HCT116 (cell line): ENCODE measurements at places on chromosomes 2 and 18.

DNA sequence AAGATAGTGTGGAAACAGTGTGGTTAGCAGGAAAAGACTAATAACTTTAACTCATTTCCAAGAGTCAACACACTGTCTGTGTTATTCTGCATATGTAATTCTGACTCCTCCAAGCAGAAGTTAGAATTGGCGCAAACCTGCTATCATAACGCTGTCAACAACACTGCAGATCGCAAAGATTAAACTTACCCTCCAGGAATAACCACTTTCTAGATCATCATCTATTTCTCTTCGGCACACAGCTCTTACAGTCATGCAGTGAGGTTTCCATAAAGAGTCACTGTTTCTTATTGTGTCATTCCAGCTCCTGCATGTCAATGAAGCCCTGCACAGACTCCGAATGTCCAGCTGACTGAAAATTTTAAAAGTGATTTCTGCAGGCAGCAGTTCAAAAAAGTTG is 2.4 kb downstream of the FBXO48 start:
- DNase-seq = no peak

DNA sequence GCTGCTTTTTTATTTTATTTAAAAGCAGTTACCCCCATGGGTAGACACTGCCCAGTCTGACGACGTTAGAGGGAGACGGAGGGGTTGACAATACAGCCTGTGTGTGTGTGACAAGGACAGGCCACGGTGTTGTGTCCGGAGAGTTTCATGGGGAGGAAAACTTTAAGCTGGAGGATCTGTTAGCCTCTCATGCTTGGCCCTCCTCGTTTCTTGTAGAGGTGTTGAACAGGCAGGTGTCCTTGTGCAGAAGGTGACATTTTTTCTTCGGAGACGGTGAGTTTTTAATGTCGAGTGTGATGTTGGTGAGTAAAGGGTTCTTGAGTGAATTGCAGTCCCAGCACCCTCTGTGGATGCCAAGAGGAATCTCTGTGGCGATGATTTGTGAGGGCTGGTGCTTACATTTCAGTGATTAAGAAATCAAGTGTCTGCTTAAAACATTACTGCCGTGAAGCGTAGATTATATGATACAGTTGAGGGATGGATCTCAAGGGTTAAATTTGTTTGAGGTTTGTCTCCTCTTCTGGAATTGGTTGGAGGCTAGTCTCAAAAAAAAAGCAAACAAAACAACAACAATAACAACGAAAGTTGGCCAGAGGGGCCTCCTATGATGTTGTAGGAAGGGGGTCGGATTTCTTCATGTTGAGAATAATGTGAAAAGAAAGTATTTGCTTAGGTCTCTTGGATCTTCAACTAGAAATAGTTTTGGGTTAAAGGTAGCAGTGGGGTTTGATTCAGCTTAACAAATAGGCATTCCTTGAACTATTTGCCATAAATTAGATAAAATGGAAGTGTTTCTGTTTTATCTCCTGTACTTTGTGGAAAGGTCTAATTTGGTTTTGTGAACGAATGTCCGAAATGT is 1.6 kb downstream of the NCOA1 start:
- DNase-seq = no peak

GRCh38 chr18:48123941-48124340 is 193.5 kb upstream of the SMAD2 start:
- DNase-seq = no peak

GRCh38 chr18:69631281-69631680 is 230.6 kb downstream of the DOK6 start:
- no peak for DNase-seq

- DNase-seq = no peak
Observed at GRCh38 chr2:109472331-109472959, 141.3 kb downstream of the SEPTIN10 start.

- DNase-seq = no peak
Observed at GRCh38 chr2:174444761-174445160, 42.1 kb downstream of the GPR155 start.

GRCh38 chr18:76265497-76266235 is 229.4 kb downstream of the ZNF516 start:
- DNase-seq = no peak

DNA sequence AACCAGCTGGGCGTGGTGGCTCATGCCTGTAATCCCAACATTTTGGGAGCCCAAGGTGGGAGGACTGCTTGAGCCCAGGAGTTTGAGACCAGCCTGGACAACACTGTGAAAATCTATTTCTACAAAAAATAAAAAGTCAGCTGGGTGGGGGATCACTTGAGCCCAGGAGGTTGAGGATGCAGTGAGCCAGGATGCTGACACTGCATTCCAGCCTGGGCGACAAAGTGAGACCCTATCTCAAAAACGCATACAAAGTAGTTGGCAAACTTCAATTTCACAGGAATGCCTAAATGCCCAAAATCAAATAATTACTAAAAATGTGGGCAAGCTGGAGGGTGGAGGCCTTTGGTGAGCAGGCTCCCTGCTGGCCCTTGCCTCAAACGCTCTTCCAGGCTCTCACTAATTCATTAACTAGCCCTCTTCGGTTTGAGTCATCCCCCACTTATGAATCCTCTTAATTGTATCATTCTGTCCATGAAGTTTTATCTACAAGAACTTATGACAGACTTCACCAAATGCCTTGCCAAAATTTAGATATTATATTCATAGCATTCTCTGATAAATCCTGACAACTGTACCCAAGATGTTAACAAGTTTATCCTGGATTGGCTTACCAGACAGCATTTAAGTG is 68.7 kb upstream of the ZFP36L2 start:
- DNase-seq = no peak

DNA sequence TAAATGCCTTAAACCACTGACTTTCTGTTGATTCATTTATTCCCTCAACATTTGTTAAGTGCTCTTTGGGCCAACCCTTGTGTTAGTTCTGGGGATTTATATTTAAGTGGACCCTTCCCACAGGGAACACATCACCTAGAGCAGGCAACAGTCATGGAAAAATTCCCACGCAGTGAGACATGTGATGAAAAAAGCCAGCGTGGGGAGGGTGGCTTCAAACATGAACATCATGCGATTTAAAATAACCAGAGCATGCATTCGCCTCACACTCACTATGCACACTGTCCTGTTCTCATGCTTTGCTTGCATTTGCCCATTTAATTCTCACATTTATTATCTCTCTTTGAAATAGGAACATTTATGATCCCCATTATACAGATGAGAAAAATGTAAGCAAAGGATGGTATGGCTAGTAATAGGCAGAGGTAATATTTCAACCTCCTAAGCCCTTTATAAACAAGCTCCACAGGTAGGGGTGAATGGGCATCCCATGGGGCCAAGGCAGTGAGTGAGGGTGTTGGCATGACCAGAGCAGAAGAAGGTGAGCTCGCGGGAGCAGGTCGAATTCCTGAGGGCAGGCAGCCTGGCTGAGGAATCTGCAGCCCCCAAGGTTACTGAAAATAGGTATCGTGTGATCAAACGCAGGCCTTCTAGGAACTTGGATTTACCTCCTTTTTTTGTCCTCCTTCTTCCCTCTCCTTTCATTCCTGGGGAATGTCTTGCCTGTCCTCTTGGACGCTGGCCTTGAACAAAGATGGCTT is 297.8 kb downstream of the MYCN start:
- DNase-seq = no peak

- DNase-seq = no peak
Observed at GRCh38 chr2:37837628-37838328, 87.3 kb upstream of the RMDN2 start.

- DNase-seq = no peak
Observed at GRCh38 chr2:199603721-199604291, 146.1 kb upstream of the SATB2 start.

GRCh38 chr2:2112416-2113105 is 218.5 kb downstream of the MYT1L start:
- no peak for DNase-seq

DNA sequence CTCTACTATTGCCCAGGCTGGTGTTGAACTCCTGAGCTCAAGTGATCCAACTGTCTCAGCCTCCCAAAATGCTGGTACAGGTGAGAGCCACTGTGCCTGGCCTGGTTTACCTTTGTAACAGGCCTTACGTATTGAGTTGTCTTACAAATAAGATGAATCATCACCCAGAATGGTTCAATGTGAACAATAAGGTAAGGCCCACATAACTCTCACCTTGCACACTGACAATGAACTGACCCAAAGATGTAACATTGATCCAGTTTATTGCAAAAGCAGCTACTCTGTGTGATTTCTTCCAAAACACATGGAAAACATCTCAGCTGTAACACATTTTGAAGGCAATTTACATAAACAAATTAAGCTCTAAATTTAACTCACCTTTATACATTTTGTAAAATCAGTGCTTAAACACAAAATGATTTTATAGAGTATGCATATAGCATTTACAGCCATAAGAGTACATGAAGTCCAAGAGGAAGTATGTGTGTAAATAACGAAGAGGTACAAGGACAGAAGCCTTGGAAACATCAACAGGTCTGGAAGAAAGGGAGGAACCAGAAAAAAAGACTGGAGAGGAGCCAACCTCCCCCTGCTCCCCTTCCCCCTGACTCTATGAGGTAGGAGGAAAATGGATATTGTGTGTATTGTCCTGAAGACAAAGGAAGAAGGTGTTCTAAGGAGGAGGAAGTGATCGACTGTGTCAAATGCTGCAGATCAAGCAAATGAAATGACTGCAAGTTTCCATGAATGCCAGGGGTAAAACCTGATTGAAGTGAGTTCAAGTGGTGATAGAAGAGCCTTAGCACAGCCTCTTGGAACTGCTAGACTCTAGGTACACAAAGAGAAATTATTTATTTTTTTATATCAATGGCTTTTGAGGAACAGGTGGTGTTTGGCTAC is 5.6 kb upstream of the WDFY1 start:
- no peak for DNase-seq

GRCh38 chr2:21381421-21381820 is 257.7 kb downstream of the TDRD15 start:
- no peak for DNase-seq

GRCh38 chr2:2843969-2844548 is 513.0 kb upstream of the MYT1L start:
- peak; percentile 7 for DNase-seq

DNA sequence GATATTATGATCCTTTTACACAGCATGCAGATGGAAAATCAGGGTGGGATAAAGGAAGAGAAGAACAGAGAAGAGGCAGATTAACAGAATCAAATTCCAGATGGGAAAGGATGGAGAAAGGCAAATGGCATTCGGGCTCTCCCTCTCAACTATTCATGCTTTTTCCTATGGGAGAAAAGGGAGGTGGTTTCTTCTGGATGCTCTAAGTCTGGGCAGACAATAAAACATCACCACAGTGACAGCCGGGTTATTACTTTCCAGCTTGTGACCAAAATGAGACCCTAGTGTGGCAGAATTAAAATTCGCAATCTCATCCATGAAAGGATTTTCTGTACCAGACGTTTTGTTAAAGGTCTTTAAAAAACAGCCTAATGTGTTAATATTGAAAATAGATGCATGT is 440.7 kb downstream of the RND3 start:
- no peak for DNase-seq

DNA sequence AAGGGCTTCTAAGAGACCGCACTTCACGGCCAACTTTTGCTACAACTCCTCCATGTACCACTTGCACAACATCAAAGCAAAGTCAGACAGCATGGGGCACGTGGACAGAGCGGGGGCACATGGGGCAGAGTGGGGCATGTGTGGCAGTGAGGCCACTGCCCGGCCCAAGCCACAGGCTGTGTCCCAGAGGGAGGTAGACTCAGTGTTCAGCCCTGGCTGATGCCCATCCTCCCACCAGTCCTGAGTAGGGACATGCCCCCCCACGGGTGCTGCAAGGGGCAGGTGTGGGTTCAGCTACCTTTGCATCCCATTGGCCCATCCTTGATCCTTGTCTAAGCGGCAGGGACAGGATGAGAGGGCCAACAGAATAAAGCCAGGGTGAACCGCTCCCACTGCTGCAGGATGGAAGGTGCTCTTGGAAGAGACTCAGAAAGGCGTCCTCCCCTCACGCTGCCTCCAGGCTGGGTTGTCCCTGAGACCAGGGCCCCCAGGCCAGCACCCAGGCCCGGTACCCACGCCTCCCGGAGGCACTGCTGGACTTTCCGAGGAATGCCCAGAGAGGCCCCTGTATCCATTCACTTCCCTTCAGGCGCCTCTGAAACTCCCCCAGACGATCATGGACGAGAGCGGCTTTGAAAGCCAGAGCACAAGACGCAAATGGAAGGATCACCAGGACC is 218.2 kb downstream of the NDUFA10 start:
- no peak for DNase-seq

DNA sequence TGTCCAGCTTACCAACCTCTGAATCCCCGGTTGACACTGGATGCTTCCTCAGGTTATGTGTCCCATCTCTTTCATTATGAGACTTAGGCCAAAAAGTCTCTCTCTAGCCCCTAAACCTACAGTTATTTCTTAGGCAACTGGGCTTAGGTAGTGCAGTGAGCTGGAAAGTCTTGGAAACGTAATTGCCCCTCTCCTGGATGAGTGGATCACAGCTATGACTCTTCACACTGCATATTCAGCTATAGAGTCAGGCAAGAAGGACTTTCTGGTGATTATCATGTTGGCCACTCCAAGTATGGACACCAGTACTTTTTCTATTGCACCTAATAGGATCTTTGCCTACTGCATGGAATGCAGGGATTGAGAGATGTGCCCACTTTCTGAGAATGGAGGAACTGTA is 458.3 kb upstream of the CELF4 start:
- no peak for DNase-seq
